ENCODE measurements at places on chromosomes 6 and 20.
A peak's percentile ranks its signal among the peaks of the same experiment; 100 is the strongest.

- DNase-seq, result peak; percentile 38
These were observed 33.8 kb upstream of the IGF2R start for GRCh38 chr6:159935065-159935464.

- no peak for DNase-seq
These were observed 41.3 kb downstream of the TAF8 start for GRCh38 chr6:42091718-42092023.

- peak; percentile 47 for DNase-seq
These were observed 115.2 kb downstream of the PAK5 start for GRCh38 chr20:9723501-9724202.

DNA sequence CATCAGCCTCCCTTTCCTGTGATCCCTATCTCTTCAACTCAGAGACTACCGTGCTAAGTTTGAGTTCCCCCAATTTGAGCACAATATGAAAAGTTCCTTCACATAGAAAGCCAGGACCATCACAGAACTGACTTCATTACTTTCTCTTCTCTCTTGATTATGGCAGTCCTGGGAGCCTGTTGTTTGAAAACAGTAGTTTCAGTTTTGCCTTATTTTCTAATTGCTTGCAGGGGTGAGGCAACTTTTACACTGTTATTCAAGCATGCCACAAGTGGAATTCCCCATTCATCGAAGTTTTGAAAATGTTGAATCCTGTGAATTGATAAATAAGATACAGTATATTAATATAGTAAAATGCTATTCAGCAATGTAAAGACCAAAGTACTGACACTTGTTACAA lies 569.7 kb upstream of the MARCKS start:
- DNase-seq, result no peak

- peak; percentile 57 for DNase-seq
These were observed 571 bp downstream of the ITCH start for GRCh38 chr20:34363465-34364222.

- peak; percentile 29 for DNase-seq
These were observed 395.8 kb upstream of the MARCKS start for GRCh38 chr6:113461153-113461932.

GRCh38 chr6:145327586-145327985 lies 407.7 kb downstream of the EPM2A start:
- DNase-seq, result no peak

DNA sequence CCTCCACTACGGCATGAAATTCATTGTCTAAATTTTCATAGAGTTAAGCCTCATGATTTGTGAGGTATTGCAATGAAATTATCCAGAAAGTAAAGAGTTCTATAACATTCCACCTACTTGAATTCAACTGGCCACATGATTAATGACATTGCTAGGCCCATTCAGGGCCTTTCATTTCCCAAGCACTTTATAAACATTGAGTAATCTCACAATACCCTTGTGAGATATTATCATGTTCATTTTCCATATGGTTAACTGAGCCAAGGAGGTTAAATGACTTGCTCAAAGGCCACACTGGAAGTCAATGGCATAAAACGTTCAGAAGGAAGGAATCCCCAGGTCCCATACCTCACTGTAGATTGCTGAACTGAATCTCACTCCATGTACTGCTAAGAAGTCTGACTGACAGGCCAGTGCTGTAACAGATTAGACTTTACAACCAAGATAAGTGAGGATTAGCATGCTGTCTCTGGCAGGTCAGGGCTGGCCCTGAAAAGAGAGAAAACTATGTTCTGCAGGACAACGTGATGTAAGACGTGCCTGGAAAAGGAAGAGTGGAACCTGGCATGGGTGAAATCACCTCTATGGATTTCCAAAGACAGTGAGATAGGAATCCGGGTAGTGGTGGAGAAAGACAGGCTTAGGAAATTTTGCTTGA lies 75.9 kb upstream of the SPACA1 start:
- DNase-seq, result no peak

DNA sequence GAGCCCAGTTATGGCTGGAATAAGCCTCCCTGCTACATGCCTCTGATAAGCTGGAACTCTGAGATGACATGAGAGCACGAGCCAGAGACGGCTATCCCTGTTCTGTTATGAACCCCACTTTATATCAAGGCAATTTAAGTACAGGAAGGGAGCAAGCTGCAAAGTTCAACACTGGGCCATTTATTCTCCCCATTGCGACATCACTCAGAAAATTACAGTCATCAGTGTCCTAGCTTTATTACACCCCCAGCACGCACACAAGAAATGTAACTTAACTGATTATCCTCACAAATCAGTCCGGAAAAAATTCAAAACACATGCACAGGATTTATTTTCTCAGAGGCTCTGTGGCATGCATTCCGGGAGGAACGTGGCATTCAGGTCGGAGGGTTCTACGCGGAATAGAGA lies 125.3 kb upstream of the SLC2A12 start:
- DNase-seq, result peak; percentile 70

GRCh38 chr20:5198651-5198924 lies 71.8 kb downstream of the CDS2 start:
- DNase-seq, result no peak

GRCh38 chr6:154381548-154381947 lies 24.9 kb upstream of the IPCEF1 start:
- DNase-seq, result no peak

- DNase-seq, result no peak
These were observed 22.2 kb downstream of the CARMIL1 start for GRCh38 chr6:25301362-25301761.

DNA sequence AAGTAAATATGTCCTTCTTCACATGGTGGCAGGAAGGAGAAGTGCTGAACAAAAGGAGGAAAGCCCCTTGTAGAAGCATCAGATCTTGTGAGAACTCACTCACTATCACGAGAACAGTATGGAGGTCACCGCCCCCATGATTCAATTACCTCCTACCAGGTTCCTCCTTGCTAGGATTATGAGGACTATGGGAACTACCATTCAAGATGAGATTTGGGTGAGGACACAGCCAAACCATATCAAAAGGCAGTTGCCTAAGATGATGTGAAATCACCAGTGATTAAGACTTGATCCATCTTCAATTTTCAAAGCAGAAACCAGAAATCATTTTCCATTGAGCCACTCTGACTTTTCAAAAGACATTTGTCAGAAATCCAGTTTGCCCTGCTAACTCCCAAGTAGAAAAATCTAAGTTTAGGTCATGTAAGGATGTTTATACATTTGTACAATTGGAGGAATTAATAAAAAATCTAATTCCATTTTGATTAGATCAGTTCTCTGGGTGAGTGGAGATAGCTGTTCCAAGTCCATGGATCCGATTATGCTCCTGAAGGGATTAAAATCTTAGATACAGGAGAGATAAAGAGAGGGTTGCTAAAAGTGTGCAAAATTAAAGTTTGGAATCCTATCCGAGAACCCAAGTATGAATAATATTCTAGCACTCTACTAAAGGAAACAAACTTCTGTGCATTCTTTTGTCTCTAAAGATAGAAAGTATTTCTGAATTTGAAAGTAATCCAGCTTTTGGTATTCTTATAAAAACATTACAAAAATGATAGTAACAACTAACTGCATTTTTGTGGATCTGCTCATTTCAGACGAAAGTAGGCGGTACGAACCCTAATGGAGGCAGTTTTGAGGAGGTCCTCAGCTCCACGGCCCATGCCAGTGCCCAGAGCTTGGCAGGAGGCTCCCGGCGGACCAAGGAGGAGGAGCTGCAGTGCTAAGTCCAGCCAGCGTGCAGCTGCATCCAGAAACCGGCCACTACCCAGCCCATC lies 39.5 kb downstream of the HDDC2 start:
- DNase-seq, result peak; percentile 30

DNA sequence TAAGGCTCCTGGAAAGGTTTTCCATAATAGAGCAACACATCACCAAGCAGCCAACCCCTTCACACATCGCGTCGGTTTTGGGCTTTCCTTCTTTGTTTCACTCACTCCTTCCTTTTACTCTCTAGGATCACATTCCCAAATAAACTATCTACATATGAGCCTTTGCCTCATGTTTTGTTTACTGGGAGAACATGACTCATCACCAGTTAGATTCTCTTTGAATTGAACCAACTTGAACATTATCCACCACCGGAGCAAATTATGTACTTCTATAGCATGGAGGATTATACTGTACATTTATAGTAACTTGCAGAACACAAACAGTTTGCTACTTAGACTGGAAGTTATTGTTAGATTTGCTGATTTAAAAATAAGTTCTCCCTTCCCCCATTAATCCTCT lies 41.0 kb downstream of the SAMD5 start:
- DNase-seq, result no peak

DNA sequence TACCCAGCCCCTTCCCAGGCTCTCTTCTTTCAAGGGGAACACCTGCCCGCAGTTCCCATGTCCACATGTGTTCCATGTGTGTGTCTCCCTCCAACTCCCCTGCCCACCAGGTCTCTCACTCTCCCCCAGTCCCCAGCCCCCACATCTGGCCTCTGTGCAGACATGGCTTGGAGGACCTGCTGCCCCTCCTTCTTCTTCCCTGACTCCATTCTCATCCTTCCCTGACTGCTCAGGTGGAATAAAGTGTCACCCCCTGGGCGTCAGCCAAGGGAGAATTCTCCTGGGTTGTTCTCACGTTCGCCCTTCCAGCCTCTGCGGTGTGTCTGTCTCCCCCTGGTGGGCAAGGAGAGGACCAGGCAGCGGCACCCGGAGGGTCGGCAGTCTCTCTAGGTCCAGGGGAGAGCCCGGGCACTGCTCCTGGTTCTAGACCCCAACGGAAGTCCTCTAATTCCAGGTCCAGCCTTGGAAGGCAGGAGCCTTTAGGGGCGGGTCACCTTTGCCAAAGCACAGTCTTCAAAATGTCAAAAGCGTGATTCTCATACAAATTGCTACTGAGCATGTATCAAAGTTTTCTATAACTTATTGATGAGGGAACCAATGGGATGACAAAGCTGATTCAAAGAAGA lies 50.5 kb downstream of the EBF4 start:
- DNase-seq, result peak; percentile 74

GRCh38 chr6:16173167-16173940 lies 44.5 kb downstream of the MYLIP start:
- DNase-seq, result no peak

DNA sequence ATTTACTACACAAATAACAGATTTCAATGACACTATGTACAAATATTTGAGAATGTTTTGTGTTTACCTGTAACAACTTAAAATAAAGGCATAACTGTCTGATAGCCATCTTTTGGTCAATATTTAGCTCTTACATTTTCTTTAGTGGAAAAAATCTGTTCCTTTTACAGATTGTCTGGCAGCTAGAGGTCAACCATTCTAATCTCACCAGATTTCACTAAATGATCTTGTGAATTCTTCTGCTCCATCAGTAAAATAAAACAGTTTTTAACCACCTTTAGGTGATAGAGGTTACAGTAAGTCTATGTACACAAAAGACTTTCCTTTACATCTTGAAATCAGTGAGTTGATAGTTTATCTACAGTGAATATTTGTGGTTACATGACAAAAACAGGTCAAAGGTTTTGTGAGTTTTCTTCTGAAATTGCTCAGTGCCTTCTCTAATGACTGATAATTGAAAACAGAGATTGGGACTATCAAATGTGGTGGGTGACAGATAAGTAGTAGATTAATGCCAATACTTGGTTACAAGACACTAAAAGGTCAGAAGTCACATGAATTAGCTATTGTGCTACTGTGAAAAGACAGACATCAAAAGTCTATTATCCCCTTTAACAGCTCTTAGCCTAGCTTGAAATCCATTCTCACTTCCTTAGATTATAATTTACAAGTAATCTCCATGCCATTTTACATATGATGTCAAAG lies 47.4 kb downstream of the BMP5 start:
- peak; percentile 20 for DNase-seq

GRCh38 chr20:25116739-25117458 lies 35.0 kb upstream of the VSX1 start:
- no peak for DNase-seq

GRCh38 chr6:72916906-72917305 lies 295.0 kb downstream of the KCNQ5 start:
- DNase-seq, result no peak

DNA sequence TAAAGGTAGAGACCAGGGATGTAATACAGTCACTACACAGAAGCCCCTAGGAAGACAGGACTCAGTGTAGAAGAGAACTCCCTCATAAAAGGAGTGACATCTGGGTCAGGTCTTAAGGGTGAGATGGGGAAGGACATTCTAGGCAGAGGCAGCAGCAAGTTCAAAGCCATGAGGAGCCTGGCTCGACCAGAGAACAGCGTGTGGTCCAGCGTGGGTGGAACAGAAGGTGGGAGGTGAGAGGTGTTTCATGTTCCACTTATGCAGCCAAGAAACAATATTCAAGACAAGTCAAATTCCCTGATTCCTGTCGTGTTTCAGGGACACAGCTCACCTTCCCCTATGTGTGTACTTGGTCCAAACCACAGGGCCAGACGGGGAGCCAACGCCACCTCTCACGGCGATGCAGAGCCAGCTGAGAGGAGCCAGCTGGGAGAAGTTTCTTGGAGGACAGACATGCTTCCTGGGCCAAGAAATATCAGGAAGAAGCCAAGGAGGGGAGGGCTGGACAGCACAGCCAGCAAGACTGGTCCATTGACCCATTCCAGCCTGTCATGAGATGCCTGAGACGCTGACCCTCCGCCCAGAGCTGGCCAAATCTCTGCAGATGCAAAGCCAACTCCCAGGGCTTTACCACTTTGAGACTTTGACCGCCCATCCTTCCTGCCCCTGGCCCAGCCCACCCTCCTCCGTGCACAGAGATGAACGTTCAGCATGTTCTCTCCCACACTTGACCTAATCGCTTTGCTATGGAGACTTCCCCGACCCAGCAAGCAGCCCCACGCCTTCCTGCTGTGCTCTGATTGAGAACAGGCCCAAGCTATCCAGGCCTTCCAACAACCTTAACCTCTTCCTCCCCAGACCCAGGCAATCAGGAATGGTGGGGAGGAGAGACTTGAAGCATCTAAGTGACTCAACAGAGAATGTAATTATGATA lies 113.8 kb downstream of the PRND start:
- DNase-seq, result no peak

DNA sequence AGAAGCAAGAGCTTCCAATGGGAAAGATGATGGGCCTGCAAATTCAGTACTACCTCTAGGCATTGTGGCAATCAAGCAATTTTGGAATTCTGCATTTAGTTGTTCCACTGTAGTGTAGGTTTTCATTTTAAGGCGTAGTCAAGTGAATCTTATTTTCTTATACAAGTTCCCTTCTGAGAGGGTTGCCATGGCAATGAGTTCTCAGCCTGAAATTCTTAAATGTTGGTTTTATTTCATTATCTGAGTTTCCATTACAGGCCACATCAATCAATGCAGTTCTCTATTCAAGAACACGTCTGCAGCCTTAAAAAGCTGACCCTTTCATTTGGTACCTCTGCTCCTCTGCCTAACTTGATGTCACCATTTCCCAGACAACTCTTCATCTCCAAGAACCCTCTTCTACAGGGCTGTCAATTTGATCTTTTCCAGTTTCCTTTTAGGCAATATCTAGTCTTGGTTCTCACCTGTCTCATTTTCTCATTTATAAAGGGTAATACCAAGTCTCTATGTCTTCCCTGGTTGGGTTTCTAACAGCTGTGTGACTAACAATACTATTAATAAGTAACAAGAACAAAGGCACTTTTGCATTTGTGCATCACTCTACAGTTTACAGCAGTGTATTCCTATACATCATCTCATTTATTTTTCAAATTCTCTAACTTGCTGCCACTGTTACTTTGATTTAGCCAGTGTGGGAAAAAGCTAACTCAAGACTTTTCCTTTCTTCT lies 898.2 kb upstream of the FLRT3 start:
- DNase-seq, result no peak

- peak; percentile 52 for DNase-seq
These were observed 157.2 kb upstream of the CARMIL1 start for GRCh38 chr6:25122001-25122400.

- peak; percentile 29 for DNase-seq
These were observed 11.8 kb upstream of the TUBB2B start for GRCh38 chr6:3239110-3239830.

- no peak for DNase-seq
These were observed 286.3 kb downstream of the CDH4 start for GRCh38 chr20:61538183-61538942.
